ENCODE measurements at places on chromosomes 1 and 21.

DNA sequence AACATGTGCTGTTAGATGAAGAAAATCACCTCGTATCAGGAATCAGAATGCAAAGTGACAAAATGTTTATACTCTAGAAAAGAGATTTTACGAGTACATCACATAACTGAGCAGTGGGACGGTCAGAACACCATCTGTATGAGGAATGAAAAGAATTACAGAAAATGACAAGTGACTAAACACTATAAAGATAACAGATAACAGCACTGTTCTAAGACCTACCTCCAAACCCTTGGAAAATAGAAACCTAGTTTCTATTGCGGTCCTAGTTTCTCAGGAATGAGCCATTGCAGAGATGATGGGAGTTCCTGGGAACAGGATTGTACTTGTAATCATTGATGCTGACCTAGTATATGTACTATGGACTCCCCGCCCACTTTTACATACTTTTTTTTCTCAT, 839.4 kb upstream of the ADAMTS5 start:
- DNase-seq: no peak

DNA sequence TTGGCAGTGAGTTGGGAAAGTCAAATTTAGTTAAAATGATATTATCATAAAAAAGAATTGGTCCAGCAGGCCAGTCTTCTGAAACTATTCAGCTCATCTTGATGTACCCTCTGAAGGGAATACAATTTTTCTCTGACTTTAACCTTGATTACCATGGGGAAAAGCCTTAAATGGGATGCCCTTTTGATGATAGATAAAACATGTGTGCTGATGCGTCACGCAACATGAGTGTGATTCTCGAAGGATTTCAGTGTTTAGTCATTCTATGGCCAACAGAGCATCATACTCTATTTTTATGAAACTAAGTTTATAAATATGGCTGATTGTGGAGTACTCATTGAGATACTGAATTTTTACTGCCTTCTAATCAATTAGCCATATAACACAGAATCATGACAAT, 171.5 kb downstream of the ZNF281 start:
- DNase-seq: no peak

DNA sequence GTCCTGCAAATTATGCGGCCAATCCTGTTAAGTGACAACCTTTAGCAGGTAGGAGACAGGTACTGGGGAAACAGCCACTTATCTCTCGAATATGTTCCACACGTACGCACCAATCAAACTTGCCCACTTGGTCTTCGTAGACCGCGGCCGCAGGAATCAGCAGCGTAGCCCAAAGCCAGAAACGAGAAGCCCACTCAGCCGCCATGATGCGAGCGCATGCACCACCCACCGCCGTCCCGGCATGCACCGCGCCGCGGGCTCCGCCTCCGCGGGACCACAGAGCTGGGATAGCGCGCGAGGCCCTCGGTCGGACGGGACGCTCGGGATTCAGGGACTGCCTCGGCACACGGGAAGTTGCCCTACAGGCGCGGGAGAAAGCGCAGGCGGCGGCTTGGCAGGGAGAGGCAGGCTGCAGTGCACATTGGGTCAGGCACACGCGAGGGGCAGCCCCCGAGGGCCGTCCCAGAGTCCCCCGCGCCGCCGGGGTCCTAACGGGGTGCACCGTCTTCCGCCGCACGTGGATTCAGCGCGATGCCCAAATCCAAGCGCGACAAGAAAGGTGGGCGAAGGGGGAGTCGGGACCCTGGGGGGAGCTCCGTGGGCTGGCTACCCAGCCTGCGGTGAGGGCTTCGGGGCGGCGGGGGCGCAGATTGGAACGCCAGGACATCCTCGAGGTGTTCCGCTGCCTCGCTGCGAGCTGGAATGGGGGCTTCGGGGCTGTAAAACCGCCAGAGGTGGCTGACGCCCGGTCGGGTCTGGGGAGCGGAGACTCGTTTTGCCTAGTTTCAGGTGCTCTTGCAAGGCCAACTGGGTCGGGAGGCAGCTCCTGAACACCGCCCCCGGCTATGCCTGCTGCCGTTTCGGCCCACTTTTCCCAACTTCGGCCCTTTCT, at the start of the genes EMC1 and MRTO4:
EMC1 (minus strand) TSS at position 220 of the 892 bp plus-strand sequence; CDS start at position 205, 15 bp downstream.
MRTO4 (plus strand) TSS at position 501 of the 892 bp plus-strand sequence; CDS start at position 532, 31 bp downstream.
- DNase-seq: peak; percentile 86

GRCh38 chr1:28602536-28603439, 10.7 kb downstream of the RAB42 start:
- DNase-seq: no peak
